Naive thymus-derived CD8-positive, alpha-beta T cell (primary cell): ENCODE measurements at places on chromosomes 2 and 18. TPM values are rescaled to one million over a fixed set of nuclear protein-coding genes. Genes with fewer than 3 reads are reported as not detected.
A peak's percentile ranks its signal among the peaks of the same experiment; 100 is the strongest.

Gene ASXL3
- not detected for total RNA-seq

- no peak for DNase-seq
Observed at GRCh38 chr18:24296276-24296675, 101.3 kb downstream of the OSBPL1A start.

- DNase-seq = no peak
Observed at GRCh38 chr2:133063775-133064174, 393.8 kb upstream of the LYPD1 start.

- no peak for DNase-seq
Observed at GRCh38 chr2:119550856-119551255, 6.6 kb downstream of the CFAP221 start.

GRCh38 chr2:157271590-157272203, 14.2 kb downstream of the GALNT5 start:
- DNase-seq = no peak

GRCh38 chr18:48975817-48976649, 25.3 kb upstream of the SMAD7 start:
- peak; percentile 47 for DNase-seq
